ENCODE measurements at places on chromosomes 4 and X.
A peak's percentile ranks its signal among the peaks of the same experiment; 100 is the strongest.

- no peak for DNase-seq
These were observed 80.8 kb downstream of the RASL11B start for GRCh38 chr4:52942936-52943335.

- DNase-seq = no peak
These were observed 112.4 kb upstream of the CXCL13 start for GRCh38 chr4:77493120-77493752.

GRCh38 chr4:25088093-25088952, 57.6 kb upstream of the LGI2 start:
- DNase-seq = no peak

GRCh38 chr4:61149278-61149677, 50.8 kb upstream of the ADGRL3 start:
- DNase-seq = peak; percentile 24

DNA sequence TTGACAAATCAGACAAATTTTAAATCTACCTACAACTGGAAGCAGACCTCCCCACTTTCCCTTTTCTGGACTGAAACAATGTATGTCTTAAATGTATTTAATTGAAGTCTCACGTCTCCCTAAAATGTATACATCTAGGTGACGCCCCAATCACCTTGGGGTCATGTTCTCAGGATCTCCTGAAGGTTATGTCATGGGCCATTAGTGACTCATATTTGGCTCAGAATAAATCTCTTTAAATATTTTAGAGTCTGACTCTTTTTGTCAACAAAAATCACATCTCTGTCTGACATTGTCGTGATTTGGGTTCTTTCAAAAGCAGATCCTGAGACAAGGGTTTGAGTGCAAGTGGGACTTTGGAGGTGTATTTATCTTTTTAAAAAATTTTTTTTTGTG, 26.2 kb upstream of the BOD1L1 start:
- DNase-seq = no peak

DNA sequence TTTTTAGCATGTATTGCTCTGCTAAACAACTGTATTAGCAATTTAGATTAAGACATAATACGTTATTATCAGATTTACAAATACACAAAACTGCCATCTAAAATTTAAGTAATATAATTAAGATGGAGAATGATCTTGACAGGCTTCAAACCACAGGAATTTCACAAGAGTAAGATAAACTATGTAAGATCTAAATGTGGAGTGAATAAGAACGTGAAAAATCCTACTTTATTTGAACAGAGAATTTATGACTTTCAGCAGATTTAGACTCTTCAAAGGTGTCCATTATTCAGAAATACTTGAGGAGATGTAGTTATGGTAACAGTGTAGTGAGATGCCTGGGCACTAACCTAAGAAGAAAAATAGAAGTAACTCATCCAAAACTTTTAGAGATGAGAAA, 73.2 kb downstream of the SLC4A4 start:
- no peak for DNase-seq

DNA sequence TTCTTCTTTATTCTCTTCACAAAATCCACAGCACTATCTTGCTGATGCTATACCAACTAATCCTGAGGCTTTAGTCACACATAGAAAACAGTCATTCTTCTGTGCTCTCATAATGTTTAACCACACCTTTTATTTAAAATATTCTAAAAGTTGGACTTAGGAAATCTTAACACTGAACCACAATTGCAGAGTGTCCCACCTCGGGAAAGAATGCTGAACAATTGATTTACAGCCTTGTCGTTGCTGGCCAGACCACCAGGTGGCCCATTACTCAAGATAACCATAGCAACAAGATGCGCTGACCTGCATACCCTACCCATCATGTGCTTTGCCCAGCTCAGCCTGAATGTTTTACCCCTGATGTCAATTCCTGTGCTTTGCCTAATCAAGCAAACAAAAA, 100.8 kb downstream of the ARSJ start:
- DNase-seq = no peak

DNA sequence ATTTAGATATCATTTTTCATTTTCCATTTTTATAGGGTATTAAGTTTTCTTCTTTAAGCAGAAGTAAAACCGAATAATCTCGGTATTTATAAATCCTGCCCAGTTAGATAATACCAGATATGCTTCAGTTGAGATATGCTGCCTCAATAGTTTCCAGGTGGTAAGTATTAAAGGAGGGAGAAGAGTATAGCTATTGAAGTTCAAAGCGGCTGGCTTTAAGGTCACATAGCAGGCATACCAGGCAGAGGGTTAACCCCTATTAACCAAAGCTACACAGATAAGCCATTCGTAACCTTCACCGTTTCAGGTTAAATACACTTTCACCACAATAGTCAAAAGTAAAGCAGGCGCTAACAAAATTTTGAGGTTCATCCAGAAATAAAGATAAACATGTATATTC, 54.2 kb downstream of the EDNRA start:
- no peak for DNase-seq

DNA sequence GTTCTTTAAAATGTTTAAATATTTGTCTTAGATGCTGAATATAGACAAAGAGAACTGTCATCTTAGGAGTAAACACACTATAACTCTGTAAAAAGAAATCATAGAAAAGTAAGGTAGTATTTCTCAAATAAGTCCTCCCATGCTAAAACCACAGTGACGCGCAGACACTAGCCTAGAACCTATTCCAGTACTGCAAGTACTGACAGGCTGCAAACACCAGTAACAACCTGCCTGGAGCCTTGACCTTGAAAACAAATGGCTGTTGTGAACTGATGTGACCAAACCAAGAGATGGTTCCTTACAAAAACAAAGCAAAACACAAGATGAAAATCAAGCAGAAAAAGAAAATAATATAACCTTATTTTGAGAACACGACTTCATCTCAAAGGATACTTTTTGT, 8.5 kb downstream of the TIFA start:
- peak; percentile 70 for DNase-seq

GRCh38 chr4:81052119-81053068, 21.9 kb downstream of the BMP3 start:
- DNase-seq = no peak

DNA sequence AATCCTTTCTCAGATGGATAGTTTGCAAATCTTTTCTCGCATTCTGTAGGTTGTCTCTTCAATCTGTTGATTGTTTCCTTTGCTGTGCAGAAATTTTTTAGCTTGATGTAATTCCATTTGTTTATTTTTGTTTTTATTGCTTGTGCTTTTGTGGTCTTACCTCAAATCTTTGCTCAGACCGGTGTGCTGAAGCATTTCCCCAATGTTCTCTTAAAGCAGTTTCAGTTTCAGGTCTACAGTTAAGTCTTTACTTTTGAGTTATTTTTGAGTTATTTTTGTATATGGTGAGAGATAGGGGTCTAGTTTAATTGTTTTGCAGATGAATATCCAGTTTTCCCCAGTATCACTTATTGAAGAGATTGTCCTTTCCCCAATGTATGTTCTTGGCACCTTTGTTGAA, 18.2 kb upstream of the SLC25A14 start:
- DNase-seq = no peak

GRCh38 chr4:154005171-154005520, 216.3 kb upstream of the SFRP2 start:
- no peak for DNase-seq

GRCh38 chrX:3678328-3678727, 35.1 kb downstream of the PRKX start:
- DNase-seq = no peak

- peak; percentile 14 for DNase-seq
These were observed 369.7 kb upstream of the DIAPH2 start for GRCh38 chrX:96314985-96315384.

- no peak for DNase-seq
These were observed 28.4 kb downstream of the LEF1 start for GRCh38 chr4:108140328-108140727.

GRCh38 chrX:3680459-3680858, 33.0 kb downstream of the PRKX start:
- no peak for DNase-seq

DNA sequence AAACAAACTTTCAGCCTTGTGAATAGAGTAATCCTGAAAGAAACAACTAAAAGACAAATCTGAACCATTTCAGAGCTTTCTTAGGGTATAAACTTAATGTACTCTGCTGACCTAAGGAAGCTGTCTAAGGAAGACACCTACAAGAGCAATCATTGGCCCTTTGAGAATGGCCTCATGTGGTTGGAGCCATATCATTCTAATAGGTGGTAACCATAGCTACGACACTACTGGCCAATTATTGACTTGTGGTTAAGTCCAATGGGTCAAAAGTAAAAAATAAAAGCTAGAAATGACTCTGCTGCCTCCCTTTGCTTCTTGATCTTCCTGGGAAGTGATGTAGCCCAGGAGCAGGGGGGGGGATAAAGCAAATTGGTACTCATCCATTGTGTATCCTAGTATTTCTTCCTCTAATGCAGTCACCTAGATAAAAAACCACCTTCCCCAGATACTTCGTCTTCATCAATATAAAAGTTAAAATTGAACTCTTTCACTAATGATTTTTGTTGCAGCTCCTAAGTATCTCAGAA, 547.0 kb downstream of the ARAP2 start:
- no peak for DNase-seq

DNA sequence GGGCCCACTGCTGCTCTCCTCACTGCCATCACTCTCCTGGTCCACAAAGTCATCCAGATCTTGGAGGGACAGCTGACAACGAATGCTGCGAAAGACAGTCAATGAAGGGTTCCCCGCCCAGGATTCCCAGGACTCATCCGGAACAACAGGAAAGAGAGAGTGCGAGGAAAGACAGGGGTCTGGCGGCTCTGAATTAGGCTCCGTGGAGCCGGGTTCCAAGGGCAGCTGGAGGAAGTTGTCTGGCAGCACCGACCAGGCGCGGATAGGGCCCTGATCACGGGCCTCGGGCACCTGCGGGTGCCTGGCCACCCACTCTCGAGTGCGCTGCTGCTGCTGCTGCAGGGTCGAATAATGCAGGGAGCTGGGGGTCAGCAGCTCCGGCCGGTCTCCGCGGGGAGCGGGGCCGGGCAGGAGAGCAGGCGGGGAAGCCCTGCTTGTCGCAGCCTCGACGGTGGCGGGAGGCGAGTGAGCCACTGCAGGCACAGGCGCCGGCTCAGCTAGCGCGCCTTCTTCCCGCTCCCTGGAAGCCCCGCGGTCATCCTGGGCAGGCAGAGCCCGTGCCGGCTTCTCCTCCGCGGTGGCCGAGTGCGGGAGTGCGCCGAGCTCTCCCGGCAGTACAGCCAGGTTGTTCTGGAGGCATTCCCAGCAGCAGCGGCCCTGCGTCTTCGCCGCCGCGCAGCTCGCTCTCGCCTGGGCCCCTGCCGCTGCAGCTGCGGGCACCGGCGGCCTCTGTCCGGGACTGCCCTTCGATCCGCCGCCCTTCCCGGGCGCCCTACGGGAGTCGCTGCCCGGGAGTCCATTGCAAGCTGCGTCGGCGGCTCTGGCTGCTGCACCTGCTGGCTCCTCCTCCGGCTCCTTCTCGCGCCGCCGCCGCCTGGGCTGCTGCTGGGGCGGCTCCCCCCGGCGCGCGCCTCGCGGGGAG, 1.1 kb downstream of the SOWAHB start:
- DNase-seq = no peak

- no peak for DNase-seq
These were observed 2.3 kb upstream of the SOWAHD start for GRCh38 chrX:119755981-119756533.

- no peak for DNase-seq
These were observed 79.7 kb downstream of the VMA21 start for GRCh38 chrX:151476604-151477303.

DNA sequence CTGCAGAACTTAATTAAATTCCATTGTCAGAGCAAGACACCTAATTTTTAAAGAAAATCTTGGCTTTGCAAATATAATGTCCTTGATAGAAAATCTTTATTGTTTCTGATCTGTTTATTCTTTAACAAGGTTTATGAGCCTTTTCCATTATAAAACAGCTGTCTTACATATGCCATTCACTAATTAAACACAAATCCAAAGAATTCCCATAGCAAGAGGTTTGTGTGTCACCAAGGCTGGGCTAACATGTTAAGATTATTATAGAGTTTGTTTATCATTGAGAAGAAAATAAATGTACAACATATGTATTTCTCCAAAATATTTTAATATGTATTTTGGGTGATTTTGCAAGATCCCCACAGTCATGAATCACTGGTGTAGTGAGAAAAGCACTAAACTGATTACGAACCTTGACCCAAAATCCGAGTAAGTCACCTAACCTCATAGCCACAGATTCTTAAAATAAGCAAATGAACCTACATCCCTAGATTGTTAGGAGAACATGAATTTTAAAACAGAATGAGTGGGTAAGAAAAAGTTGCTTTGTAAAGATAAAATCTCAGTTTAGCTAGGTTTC, 694.8 kb upstream of the INTU start:
- no peak for DNase-seq

GRCh38 chr4:74415602-74416300, 29.2 kb upstream of the AREG start:
- no peak for DNase-seq

DNA sequence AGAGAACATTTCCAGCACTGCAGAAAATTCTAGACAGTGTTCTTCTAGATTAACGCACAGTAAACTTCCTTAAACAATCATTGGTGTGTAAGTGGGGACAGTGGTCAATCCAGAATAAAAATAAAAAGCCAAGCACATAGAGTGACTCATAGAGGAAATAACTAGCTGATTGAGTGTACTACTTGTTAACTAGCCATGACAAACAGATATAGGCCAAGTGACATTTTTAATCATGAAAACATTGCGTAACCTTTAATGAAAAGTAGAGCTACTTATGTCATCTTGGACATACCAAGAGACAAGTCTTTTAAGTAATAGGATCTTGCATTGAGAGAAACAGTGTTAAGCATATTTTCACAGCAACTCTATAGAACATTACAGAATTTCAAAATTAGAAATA, 233.9 kb upstream of the MAB21L2 start:
- DNase-seq = peak; percentile 60

DNA sequence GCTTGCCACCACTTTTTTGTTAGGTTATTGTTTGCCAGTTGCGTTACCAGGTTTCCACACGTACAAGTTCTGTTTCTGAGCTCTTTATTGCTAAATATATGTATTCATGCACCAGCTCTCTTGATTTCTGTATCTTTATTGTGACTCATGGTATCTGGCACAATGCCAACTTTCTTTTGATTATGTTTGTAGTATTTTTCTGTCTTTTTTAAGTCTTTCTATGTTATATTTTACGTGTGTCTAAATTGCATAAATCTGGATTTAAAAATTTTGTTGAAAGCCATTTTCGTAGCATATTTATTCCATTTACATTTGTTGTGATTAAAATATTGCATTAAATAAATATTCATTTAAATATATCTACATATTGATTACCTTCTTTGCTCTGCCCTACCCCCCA, 73.8 kb downstream of the KDM6A start:
- DNase-seq = no peak

DNA sequence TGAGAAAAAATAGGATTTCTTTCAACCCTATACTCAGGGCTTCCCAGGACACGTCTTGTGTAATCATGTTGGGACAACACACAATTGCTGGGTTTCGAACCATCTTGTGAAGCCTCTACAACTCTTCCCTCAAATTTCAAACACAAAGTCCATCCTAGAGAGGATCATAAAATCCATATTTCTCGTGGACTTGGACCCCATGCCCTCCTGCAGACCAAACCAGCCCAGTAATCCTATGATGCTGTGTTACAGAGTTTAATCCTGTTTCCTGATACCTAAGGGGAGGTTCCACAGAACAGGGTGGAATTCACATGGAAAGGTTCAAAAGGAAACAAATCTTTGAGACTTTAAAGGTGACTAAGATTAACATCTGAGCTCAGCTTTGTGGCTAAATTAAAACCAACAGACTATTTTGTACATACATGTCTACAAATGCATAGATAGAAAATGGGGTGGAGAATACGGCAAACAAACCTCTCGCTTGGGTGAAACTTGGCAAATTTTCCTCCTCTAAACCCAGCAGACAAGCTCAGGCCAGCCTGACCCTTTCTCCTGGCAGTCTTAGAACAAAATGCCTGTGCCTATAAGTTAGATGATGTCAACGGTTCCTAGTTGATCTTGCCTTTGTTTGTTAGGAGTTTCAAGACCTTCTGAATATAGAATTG, 38.1 kb downstream of the EGFL6 start:
- peak; percentile 31 for DNase-seq

Measured in epithelial cell of prostate (primary cell).